Stimulated activated CD8-positive, alpha-beta memory T cell treated with anti-CD3 and anti-CD28 coated beads, Interleukin-2, amount 100 ng/mL, for 48 hours (primary cell): ENCODE measurements at places on chromosomes 4 and X.

GRCh38 chrX:151680805-151681204 lies 14.5 kb upstream of the PRRG3 start:
- DNase-seq, result peak; percentile 54

DNA sequence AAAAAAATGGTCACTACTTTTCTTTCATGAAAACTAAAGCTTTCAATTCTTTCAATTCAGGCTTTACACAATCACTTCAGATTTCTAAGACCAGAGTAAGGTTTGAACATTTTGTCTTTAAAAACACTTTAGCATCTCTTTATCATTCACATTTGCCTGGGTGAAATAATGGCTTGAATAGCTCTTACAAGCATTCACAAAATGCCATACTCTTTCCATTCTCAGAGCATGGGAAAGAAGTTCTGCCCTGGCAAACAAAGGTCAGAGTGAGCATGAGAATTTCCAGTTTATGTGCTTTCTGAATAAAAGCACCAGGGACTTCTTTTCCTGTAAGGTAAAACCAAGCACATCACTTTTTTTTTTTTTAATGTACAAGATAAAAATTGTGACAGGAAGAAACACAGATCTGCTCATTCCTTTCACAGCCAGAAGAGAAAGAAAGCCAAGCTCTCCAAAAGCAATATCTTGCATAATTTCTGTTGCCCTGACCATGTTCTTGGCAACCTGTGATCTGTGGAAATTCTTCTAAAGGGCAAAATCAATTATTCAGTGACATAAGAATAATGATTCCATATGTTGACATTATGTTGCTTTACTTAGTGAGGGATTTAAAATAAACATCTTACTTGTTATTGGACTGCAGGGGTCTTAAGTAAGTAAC lies 64.8 kb downstream of the CD40LG start:
- DNase-seq, result no peak

GRCh38 chr4:169567916-169568315 lies 44.5 kb downstream of the NEK1 start:
- no peak for DNase-seq

- DNase-seq, result no peak
These were observed 113.9 kb downstream of the CT47B1 start for GRCh38 chrX:120761810-120762209.

DNA sequence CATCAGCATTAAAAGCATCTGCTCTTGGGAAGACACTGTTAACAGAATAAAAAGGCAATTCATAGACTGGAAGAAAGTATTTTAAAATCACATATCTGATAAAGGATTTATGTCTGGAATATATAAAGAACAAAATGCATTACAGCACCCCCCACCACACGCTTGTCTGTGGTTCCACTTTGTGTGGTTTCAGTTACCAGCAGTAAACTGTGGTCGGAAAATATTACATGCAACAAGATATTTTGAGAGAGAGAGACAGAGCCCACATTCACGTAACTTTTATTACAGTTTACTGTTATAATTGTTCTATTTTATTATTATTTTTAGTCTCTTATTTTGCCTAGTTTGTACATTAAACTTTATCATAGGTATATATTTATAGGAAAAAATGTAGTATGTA lies 21.2 kb upstream of the PDE6B start:
- DNase-seq, result no peak

DNA sequence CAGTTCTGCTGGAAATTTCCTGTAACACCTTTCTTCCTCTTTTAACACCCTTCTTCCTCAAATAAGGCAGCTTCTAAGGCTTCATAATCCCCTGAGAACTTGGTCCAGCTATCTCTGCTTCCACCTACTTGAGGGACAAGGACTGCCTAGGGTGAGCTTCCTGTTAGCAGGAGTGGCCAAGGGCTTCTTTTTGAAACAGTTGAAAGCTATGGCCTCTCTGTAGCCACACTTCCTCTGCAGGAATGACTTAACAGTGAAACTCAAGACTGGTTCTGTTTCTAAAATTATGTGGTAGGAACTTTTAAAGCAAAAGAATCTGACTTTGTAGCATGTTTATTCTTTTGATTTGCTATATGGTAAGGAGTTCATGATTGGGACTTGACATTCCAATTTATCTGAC lies 108.5 kb upstream of the WDR1 start:
- DNase-seq, result no peak

- DNase-seq, result no peak
These were observed 28.1 kb upstream of the SPON2 start for GRCh38 chr4:1200425-1201035.

DNA sequence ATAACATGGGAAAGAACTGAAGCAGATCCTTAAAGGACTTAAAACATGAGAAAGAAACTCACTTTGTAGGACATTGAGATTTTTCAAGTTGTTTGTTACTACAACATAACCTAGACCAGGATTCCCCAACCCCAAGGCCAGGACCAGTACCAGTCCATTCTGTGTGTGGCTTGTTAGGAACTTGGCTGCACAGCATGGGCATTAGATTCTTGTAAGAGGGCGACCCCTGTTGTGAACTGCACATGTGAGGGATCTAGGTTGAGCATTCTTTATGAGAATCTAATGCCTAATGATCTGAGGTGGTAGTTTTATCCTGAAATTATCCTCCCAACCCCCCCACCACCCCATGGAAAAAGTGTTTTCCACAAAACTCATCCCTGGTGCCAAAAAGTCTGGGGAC lies 566.1 kb downstream of the KCTD8 start:
- no peak for DNase-seq

GRCh38 chr4:156957556-156957955 lies 14.0 kb downstream of the PDGFC start:
- no peak for DNase-seq

- no peak for DNase-seq
These were observed 24.2 kb upstream of the MXRA5 start for GRCh38 chrX:3370656-3371055.

DNA sequence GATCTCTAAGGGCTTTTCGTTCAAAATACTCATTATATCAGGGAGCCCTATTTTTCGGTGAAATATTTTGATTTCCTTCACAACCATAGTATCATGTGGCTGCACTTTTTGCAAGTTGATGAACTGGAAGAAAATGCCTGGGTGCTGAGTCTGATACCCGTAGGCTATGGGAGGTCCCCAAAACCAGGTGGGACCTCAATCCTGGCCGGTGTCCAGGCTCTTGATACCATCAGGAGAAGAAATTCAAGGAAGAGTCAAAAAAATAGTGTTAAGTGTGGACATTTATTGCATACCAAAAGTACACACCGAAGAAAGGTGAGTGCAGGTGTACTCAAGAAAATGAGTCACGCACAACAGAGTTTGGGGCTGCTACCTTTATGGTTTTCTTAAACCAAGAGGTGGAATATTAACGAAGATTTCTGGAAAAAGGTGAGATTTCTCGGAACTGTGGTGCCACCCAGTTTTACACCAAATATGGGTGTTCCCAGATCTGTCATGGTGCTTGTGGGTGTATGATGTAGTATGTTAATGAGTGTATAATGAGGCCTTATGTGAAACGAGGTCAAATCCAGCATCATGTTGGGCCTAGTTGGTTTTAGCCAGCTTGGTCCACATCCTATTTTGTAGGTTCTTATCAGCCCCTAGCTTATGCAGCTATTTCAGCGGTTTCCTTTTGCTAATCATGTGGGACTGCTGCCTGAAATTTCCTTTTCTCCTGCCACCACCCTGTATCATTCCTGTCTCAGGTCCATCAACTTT lies 29.9 kb downstream of the VCX2 start:
- no peak for DNase-seq

DNA sequence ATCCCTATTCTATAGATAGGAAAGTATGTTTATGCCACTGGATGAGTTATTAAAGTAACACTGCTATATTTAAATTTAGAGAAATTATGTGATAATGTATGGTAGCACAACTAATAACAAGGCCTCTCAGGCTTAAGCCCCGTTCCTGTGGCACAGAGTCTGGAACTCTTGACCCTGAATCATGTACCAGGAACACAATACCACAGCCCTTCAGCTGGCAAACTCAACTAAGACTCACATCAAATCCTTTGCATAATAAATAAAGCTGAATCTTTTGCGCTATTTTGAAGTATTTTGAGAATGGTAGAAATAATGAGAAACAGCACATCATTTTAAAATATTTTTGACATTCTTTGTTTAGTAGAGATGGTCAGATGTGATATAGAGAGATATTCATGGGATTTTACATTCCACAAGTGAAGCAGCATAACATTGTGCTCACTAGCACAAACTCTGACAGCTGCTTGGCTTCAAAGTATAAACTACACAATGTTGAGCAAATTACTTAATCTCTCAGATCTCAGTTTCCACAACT lies 478.4 kb upstream of the FAM241A start:
- DNase-seq, result no peak

- DNase-seq, result no peak
These were observed 171.2 kb downstream of the TMA16 start for GRCh38 chr4:163665521-163666331.

- DNase-seq, result no peak
These were observed 201.8 kb upstream of the WDFY3 start for GRCh38 chr4:85168234-85168834.

- peak; percentile 21 for DNase-seq
These were observed 82.4 kb upstream of the MTM1 start for GRCh38 chrX:150486011-150486410.

- DNase-seq, result no peak
These were observed 26.1 kb downstream of the OTOP1 start for GRCh38 chr4:4200624-4201023.

DNA sequence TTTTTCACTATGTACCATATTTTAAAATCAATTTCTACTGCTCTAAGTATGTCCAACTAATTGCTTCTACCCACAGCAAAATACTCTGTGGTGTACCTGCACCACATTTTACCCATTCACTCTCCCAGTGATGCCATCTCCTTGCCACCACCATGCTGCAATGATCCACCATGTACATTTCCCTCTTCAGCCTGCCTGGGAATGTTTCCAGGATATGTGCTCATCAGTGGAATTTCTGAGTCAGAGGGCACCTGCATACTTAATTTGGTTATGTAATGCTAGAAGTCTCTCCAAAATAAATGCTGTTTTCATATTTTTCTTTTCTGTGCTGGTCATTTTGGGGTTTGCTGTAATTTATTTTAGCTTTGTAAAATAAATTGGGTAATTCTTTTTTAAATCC lies 33.2 kb upstream of the OCIAD2 start:
- no peak for DNase-seq

DNA sequence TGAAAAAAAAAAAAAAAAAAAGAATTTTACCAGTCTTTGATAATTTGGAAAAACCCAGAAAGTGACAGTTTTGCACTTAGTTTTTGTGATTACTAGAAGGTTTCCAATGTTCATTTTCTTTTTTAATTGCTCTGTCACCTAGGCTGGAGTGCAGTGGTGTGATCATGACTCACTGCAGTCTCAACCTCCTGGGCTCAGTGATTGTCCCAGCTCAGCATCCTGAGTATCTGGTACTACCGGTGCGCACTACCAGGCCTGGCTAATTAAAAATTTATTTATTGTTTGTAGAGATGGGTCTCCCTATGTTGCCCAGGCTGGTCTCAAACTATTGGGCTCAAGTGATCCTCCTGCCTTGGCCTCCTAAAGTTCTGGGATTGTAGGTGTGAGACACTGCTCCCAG lies 3.3 kb downstream of the NUDT9 start:
- DNase-seq, result no peak

GRCh38 chrX:153019166-153019565 lies 25.2 kb upstream of the PNMA5 start:
- no peak for DNase-seq

GRCh38 chr4:180099957-180100356 lies 2143.2 kb upstream of the TENM3 start:
- DNase-seq, result no peak

DNA sequence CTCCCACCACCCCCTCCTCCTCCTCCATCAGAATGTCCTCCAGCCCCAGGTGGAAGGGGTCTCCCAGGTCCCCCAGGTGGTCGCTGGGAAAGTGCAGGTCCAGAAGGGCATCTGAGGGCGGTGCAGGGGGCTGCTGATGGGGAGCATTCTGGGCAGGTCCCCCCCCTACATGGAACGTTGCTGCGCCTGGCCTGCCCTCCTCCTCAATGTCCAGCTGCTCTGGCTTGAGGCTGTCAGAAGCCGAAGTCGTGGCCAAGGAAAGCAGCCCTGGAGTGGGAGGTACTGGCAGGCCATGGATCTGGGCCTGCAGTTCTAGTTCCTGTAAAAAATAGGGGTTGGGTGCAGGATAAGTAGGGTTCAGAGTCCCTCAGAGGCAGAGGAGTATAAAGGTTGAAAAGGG lies 12.9 kb downstream of the TFE3 start:
- no peak for DNase-seq

DNA sequence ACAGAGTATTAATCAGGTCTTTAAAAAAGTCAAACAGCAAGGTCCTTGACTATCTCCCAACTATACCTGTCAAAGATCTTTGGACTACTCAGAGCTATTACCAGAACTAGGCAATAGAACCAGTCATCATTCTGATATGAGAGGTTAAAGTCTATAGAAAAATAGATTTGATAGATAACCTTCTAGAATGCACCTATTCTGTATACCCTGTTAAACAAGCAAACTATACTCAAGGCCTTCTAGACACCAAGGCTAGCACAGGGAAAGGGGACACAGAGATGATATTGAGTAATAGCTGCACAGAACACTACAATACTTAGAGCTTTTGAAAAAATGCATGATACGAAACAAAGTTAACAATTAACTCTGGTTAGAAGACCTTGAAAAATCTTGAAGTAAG lies 149.5 kb downstream of the NR3C2 start:
- no peak for DNase-seq

GRCh38 chr4:105710678-105711077 lies 2.1 kb downstream of the GSTCD start:
- DNase-seq, result no peak

- no peak for DNase-seq
These were observed 157.7 kb downstream of the SPANXN1 start for GRCh38 chrX:145405012-145405411.

GRCh38 chr4:85909851-85910250 lies 434.9 kb downstream of the ARHGAP24 start:
- no peak for DNase-seq

DNA sequence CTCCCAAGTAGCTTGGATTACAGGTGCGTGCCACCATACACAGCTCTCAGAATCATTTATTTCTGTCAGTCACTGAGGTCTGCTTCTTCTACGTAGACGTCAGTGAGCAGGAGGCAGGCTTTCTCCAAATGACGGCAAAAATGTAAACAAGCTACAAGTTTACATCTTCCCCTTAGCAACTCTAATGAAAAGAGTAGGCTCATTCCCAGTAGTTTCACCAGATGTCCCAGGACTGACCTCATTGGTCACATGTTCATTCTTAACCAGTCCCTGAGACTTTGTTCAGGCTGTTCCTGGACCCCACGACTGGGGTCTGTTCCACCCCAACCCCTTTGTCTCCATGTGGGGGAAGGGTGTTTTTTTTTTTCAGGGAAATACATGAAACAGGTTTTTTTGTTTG lies 67.1 kb downstream of the TENM3 start:
- DNase-seq, result no peak
